NCI-H1417 (cell line): ENCODE measurements at places on chromosomes 11 and 22.
A peak's percentile ranks its signal among the peaks of the same experiment; 100 is the strongest.

DNA sequence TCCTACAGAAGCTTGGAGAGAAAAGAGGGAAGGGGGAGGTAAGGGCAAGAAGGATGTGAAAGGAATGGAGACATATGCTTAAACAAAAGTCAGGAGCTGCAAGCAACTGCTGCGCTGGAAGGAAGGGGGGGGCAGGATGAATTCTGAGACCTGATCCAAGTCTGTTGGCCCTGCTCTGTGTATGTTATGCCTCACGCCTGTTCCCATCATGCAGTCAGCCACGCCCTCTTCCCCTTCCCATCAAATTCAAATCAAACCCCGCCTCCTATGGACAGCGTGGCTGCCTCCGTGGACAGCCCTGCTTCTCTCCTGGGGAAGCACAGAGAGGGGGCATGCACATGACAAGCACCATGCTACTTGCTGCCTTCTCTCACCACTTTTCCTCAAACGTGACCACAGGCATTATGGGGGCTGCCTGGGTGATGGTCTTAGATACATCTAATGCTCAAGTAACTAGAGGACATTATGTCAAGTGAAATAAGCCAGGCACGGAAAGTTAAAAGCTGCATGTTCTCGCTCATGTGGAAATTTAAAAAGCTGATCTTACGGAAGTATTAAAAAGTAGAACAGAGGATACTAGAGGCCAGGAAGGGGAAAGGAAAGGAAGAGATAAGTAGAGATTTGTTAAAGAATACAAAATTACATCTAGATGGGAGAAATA lies 45.8 kb upstream of the CYP2D6 start:
- no peak for DNase-seq

GRCh38 chr11:3707176-3707575 lies 36.0 kb upstream of the CHRNA10 start:
- no peak for DNase-seq

DNA sequence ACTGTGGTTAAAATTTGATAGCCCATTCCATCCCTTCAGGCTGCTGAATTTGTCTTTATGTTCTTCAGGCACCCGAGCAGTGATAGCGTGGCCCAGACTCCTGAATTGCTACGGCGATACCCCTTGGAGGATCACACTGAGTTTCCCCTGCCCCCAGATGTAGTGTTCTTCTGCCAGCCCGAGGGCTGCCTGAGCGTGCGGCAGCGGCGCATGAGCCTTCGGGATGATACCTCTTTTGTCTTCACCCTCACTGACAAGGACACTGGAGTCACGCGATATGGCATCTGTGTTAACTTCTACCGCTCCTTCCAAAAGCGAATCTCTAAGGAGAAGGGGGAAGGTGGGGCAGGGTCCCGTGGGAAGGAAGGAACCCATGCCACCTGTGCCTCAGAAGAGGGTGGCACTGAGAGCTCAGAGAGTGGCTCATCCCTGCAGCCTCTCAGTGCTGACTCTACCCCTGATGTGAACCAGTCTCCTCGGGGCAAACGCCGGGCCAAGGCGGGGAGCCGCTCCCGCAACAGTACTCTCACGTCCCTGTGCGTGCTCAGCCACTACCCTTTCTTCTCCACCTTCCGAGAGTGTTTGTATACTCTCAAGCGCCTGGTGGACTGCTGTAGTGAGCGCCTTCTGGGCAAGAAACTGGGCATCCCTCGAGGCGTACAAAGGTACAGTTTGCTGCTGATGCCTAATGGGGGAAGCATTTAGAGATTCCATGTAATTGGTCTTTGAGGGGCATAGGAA lies 4.7 kb downstream of the MADD start:
- DNase-seq, result no peak

DNA sequence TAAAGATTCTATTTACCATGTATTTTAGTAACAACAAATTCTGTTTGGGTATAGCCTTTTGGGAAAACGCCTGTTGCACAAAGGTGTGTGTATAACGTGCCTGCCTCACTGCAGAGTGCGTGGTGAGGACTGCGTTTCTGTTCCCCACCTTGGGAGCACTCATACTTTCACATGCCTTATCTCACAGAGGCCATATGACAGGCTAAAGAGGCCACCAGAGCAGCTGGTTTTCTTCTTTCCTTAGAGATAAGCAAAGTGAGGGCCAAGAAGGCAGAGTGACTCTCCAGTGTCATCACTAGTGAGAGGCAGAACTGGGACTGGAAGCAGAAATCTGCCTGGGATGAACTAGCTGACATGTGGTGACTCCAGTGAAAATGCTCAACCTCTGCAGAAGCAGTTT lies 369.2 kb upstream of the NARS2 start:
- no peak for DNase-seq

- DNase-seq, result peak; percentile 77
Observed at GRCh38 chr11:9461760-9462134, 935 bp downstream of the ZNF143 start.

DNA sequence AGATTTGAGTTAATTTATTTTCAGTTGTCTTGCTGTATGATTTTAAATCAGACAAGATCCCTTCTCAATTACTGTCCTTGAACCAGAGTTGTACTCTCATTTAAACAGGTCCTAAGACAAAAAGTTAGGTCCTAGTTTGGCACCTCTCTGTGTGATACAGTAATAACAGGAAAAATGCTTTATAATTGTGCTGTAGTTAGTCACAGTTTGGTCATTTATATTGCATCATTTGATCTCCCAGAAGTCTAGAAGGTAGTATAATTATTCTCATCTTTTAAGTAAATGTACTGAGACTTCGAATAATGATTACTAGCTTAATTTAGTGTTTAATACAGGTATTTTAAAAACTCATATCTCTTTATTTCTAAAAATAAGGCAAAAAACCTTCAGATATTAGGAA lies 18.1 kb upstream of the LUZP2 start:
- DNase-seq, result no peak

DNA sequence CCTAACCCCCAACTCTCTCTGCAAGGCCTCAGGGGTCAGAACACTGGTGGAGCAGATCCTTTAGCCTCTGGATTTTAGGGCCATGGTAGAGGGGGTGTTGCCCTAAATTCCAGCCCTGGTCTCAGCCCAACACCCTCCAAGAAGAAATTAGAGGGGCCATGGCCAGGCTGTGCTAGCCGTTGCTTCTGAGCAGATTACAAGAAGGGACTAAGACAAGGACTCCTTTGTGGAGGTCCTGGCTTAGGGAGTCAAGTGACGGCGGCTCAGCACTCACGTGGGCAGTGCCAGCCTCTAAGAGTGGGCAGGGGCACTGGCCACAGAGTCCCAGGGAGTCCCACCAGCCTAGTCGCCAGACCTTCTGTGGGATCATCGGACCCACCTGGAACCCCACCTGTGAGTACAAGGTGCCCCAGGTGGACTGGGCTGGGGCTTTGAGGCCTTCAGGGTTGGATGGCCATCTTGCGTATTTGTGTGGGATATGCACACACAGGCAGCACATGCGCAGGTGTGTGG lies at the start of gene BEST1:
Gene BEST1 (plus strand): TSS at position 317 of the 513 bp plus-strand sequence. CDS start 1,456 bp downstream, outside the sequence.
- DNase-seq, result no peak

GRCh38 chr11:14905104-14906033 lies 13.3 kb upstream of the CYP2R1 start:
- no peak for DNase-seq

DNA sequence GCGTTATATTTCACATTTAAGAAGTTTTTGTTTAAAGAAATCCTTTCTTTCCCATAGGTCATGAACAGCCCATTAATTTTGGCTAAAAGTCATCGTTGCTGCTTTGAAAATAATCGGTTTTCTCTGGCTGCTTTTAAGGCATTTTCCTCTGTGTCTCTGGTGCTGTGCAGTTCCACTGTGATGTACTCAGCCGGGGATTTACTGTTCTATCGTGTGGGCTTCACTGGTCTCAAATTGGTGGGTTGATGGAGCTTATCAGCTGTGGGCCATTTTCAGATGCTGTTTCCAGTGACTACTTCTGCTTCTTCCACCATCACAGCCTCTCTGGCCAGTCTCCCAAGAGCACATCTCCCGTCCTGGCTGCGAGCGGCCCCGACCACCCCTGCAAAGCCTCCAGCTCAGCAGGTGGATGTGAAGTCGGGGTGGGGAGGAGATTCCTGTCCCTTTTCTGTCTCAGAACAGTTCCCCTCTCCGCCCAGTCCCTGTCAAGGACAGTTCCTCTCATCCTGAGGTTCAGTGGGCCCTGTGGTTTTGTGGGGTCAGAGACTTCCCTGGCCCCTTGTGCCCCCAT lies 20.3 kb downstream of the IFITM10 start:
- DNase-seq, result no peak

GRCh38 chr11:58866788-58867187 lies 22.3 kb upstream of the GLYATL2 start:
- DNase-seq, result no peak

- DNase-seq, result peak; percentile 11
Observed at GRCh38 chr11:13229711-13230318, 47.8 kb upstream of the BMAL1 start.

DNA sequence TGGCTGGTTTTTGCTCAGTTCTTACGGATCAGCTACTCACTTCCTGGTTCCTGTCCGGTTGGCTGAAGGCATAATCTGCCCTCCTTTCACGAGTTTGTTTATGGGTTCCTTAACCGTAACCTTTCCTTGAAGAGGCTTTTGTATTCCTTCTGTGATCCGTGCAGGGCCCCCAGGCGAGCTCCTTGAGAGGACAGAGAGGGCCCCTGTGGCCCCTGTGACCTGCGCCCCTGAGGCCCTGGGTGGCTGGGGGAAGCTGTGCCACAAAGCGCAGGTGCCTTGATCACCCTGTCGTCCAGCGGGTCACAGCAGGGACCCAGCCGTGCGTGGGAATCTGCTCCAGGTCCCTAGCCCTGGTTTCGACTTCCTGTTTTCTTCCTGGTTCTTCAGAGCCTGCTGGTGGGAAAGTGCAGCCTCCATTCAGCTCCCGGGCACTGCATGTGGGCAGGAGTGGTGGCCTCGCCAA lies 27.8 kb upstream of the FADD start:
- DNase-seq, result no peak

DNA sequence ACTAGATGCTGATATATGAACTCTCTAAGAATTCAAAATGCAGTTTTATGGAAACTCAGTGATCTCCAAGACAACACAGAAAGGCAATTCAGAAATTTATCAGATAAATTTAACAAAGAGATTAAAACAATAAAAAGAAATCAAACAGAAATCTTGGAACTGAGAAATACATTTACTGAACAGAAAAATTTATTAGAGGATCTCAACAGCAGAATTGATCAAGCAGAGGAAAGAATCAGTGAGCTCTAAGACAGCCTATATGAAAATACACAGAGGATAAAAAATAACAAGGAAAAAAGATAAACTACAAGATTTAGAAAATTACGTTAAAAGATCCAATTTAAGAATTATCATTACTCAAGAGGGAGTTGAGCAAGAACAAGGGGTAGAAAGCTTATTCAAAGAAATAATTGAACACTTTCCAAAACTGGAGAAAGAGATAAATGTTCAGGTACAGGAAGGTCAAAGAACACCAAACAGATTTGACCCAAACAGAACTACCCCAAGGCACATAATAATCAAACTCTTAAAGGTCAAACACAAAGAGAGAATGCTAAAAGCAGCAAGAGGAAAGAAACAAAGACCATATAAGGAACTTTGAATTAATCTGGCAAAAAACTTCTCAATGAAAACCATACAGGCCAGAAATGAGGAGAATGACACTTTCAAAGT lies 103.1 kb downstream of the APIP start:
- no peak for DNase-seq

DNA sequence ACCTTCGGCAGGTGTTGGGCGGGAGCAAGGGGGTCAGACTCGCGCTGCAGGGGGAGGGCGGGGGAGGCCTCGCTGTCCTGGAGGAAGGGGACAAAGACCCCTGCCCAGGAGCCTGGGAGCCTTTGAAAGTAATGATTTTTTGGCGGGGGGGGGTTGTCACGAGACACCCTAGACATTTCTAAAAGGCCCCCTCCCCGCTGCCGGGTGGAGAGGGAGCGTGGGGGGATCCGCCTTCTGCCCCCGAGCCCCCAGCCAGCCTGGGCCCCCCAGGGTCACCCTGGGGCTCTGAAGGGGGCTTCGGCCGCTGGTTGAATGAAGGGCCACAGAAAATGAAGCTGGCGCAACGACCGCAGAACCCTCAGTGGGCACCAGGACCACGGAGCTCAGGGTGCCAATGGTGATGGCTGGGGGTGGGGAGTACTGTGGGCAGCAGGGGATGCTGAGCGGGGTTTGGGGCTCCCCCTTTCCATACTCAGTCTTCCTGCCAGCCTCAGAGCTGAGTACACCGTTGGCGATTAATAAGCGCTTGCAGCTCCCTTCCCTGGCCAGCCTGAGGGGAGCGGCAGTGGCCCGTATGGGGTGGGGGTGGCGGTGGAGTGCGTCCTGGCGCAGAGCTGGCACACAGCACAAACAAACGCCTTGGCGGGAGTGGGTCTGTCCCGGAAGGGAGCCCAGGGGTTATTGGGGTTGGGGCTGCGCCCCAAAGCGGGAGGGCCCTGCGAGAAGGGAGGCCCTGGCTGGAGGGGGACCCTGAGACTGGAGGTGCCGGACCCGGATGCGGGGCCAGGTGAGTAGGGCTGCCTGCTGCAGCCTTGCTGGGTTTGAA lies 1.2 kb upstream of the DUSP8 start:
- peak; percentile 50 for DNase-seq

DNA sequence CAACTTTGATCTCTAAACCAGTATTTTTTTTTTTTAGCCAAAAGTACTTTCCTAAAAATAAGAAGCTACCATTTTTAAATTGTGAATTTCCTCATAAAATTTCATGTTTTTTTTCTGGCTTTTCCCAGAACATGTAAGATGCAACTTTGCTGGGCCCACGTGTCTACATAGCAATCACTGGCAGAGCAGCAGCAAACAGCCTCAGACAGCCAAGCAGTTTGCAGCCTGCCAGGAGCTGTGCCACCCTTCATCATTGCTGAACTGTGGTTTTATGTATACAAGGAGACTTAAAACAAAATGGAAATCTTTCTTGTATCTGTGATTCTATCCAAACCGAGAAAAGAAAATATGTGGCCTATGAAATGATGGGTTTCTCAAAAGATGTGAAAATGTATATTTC lies 110.2 kb downstream of the GRIA4 start:
- DNase-seq, result peak; percentile 35

DNA sequence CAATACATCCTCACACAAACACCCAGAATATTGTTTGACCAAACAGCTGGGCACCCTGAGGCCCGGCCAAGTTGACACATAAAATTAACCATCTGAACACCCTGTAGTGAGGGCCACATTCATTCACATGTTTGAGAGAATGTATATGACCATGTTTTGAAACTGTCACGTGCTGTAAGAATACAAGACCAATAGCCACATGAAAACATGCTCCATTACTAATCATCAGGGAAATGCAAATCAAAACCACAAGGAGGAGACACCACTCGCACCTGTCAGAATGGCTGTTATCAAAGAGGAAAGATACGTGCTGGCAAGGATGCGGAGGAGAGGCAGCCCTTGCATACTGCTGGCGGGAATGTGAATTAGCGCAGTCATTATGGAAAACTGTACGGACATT lies 38.3 kb upstream of the IGSF9B start:
- DNase-seq, result peak; percentile 14

DNA sequence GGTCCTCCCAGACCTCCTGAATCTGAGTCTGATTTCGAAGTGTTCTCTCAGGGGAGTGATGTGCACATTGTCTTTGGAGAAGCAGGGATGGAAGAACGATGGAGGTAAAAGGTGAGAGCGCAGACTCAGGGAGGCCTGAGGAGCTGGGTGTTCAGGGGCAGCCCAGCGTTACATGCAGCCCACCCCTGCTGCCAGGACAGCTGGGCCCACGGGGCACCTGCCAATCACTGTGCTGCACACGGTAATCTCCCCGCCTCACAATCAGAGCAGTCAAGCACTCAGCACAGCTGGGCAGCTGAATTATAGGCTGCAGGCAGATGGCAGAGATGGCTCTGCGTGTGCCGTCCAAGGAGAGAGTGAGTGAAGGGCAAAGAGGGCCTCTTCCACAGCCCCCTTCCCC lies 17.9 kb upstream of the HTR3A start:
- peak; percentile 82 for DNase-seq
